ENCODE measurements at places on chromosomes 3 and 15.

DNA sequence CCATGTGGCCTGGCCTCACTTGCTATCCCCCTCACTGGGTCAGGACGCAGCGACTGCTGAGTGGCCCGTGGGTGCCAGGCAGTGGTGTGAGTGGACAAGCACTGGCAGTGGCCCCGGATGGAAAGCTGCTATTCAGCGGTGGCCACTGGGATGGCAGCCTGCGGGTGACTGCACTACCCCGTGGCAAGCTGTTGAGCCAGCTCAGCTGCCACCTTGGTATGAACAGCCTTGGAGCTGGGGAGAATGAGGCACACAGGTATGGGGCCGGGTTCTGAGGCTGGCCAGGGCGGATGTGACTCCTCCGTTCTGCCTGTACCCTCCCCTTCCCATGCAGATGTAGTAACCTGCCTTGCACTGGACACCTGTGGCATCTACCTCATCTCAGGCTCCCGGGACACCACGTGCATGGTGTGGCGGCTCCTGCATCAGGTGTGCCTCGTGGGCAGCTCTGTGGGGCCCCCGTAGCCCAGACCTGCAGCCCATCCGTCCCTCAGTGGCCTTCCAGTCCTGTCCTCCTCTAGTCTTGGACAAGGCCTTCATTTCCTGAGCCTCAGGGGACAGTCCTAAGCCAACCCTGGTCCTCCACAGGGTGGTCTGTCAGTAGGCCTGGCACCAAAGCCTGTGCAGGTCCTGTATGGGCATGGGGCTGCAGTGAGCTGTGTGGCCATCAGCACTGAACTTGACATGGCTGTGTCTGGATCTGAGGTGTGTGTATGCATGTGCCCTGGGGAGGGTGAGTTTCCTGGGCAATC lies 28.2 kb downstream of the NBEAL2 start:
- DNase-seq = no peak

- DNase-seq = no peak
Measured at GRCh38 chr15:44727485-44728231, 8.7 kb upstream of the TRIM69 start.

DNA sequence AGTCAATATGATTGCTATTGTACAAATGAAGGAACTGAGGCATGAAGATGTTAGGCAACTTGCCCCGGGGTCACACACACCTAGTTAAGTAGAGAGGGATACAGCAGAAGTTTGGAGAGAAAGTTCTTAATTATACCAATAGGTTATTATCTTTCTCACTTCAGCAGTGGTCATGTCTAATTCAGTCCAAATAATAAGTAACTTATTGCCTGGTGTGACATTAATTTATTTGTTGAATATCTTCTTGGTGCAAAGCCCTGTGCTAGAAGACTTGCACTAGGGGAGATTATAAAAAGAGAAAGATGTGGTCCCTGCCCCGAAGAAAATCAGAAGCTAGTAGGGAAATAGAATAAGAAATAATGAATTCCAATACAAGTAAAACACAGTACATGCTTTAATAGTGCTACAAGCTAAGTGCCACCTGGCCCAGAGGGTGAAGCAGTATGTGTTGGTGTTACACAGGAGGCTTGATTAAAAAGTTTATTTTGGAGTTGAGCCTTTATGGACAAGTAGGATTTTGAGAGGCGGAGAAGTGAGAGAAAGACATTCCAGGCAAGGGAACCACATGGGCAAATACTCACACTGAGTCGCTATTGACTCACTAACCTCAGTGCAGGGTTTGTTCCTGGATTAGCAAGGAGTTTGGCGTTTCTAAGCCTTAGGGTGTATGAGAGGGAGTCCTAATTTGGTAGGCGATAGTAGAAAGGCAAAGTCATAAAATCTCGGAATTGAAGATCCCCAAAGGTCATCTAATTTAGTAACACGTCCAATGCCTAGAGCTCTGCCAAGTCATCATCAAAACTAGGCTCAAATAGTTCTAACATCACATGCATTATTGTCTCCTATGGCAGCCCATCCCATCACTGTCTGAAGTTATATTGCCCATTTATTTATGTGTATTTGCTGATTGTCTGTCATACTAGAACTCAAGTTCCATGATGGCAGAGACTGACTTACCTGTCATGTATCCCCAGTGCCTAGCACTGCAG lies 19.2 kb upstream of the GSK3B start:
- DNase-seq = peak; percentile 40

DNA sequence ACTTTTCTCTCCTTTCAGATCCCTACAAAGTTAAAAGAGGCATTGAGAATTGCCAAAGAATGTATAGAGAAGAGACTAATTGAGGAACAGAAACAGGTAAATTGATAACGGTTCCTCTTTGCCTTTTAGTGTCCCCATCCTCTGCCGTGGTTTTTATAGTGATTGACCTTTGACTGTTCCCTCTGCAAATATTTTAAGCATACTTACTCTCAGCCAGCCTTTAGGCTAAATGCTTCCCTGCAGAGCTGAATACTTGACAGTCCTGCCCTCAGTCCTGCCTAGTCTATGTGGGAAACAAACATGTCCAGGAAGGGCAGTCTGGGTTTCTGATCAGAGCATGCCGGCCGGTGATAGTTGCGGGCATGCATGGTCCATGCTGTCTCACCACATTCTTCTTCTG lies 24.7 kb downstream of the PDHB start:
- DNase-seq = no peak

- no peak for DNase-seq
Measured at GRCh38 chr3:138188013-138188730, 1.1 kb downstream of the ARMC8 start.

DNA sequence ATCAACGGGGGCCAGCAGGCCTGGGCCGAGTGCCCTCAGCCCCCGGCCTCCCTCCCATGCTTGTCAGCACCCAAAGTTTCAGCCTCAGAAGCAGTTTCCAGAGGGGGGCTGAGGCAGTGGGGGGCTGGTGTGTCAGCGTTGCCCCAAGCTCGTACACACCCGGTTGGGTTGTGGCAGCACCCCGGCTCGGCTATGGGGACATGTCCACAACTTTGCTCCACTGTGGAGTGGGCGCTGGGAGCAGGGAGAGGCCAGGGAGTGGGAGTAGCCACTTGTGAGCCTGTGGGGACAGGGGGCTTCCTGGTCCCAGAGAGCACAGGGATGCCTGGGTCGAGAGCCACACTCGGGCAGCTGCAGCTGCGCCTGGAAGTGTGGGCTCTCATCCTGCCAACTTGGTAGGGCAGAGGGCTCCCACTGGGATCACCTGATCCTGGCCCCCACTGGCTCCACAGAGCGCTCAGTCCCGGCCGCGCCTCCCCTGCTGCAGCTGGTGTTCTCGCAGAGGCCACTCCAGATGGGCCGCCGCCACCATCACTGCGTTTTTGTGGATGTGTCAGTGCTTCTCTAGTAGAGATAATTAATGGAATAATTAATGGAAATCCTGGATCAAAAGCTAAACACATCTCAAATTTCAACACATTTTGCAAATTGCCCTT lies 75.1 kb downstream of the NR1D2 start:
- DNase-seq = no peak

DNA sequence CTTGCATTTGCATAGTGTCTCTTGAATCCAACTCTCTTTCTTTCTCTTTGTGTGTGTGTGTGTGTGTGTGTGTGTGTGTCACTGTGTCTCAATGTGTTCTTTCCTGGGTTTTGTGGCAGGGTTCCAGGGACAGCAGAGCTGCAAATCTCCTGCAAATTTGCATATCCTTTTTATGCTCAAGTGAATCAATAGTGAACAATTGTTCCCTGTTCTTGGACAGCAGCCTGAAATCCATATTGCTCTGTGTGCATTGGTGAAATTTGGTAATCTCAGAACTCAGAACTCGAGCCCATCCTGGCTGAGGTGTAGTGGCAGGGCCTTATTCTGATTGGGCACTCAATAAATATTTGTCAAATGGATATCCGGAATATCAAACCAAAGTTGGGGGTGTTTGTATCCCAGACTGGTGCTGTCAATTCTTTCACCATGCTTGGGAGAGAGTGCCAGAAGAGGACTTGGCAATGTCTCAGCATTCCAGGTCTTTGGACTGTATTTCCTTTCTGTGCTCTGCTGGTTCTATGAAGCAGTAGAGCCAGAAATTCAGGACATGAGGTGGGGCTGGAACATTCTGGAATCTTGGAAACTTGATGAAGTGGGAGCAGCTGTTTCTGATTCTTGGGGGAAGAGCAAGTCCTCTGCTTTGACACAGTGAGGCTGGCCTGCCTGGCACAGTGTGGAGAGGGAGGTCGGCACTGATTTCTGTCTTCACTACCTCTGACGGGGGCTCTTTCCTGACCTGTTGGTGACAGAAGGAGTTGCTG lies 380.6 kb upstream of the C2CD4B start:
- DNase-seq = no peak

- DNase-seq = no peak
Measured at GRCh38 chr3:15262021-15262420, 56.0 kb downstream of the CAPN7 start.

GRCh38 chr3:170953736-170954135 lies 45.3 kb upstream of the EIF5A2 start:
- no peak for DNase-seq

DNA sequence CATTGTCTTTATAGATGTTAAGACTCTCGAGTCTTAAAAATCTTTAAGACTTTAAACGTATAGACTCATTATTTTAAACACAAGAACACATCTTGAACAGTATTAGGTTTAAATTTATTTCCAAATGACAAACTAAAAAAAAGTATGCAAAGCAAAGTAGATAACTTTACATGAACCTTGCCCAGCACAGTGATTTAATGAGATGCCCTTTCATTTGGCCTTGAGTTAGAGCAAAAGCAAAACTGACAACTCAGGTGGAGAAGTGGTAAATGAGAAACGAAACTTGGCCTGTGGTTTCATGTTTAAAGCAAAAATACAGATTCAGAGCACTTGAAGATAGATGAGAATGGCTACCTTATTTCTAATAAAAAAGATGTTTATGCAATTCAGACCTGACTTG lies 8.6 kb downstream of the GPR15 start:
- no peak for DNase-seq

DNA sequence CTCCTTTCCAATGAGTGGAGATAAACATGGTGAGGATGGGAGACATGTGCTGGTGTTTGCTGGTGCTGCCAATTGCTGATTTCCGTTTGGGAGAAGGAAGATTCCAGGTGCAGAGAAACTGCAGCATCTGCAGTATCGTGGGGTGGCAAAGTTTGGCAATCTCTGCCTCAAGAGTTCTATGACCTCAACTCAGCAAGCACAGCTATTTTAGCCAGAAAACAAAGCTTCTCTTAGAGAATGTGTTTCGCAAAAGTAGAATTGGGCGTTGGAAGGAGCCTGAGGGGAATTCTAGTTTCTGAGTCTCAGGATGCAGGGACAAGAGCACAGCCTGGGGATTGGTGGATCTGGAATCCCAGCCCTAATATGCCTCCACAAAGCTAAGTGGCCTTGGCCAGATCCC lies 18.2 kb upstream of the SHC4 start:
- no peak for DNase-seq

GRCh38 chr15:68617001-68617400 lies 38.2 kb downstream of the CORO2B start:
- DNase-seq = no peak

DNA sequence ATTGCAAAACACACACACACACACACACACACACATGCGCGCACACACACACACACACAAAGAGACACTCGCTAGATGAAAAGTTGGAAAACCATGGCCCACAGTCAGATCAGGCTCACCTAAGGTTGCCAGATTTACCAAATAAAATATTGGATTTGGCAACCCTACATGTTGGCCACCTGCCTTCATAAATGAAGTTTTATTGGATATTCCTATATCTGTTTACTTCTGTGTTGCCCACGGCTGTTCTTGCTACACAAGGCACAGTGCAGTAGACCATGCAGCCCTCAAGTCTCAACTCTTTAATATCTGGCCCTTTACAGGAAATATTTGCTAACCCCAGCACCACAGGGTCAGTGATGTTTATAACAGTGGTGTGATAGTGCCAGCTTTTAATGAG lies 445.0 kb upstream of the PROK2 start:
- DNase-seq = no peak

DNA sequence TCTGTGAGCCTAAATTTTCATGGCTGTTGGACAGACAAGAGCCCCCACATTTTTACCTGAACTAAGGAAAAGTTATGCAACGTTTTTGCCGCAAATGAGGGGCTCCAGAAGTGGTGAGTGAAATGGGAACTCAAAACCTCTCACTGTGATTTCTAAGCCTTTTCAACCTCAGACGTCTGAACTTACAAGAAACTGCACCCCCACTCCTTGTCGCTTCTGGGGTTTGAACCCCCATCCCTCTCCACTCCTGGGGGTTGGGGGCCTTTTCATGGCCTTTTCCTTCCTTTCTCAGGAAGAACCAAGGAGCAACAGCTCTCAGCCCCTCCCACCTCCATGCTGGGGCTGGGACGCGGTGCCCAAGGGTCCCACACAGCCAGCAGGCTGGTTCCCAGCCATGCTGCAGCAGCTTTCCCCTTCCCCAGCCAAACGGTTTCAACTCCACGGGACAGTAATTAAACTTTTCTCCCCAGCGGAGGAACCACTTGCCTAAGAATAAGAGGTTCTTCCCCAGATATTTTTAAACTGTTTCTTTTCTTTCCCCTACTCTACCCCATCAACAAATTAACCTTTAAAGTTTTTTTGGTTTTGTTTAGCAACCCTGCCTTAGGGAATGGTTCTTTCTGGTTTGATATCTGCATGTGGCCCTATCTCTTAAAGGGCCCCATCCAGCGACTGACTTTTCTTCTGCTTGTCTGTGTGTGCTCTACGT lies 387.6 kb upstream of the CBLB start:
- DNase-seq = no peak

- DNase-seq = no peak
Measured at GRCh38 chr3:134057654-134058110, 28.0 kb upstream of the SLCO2A1 start.

- no peak for DNase-seq
Measured at GRCh38 chr3:115062412-115062956, 84.6 kb downstream of the ZBTB20 start.

- DNase-seq = no peak
Measured at GRCh38 chr3:22861426-22861825, 341.7 kb upstream of the UBE2E2 start.

All from amniotic stem cell (primary cell).